ENCODE measurements at places on chromosomes 1 and 21.

DNA sequence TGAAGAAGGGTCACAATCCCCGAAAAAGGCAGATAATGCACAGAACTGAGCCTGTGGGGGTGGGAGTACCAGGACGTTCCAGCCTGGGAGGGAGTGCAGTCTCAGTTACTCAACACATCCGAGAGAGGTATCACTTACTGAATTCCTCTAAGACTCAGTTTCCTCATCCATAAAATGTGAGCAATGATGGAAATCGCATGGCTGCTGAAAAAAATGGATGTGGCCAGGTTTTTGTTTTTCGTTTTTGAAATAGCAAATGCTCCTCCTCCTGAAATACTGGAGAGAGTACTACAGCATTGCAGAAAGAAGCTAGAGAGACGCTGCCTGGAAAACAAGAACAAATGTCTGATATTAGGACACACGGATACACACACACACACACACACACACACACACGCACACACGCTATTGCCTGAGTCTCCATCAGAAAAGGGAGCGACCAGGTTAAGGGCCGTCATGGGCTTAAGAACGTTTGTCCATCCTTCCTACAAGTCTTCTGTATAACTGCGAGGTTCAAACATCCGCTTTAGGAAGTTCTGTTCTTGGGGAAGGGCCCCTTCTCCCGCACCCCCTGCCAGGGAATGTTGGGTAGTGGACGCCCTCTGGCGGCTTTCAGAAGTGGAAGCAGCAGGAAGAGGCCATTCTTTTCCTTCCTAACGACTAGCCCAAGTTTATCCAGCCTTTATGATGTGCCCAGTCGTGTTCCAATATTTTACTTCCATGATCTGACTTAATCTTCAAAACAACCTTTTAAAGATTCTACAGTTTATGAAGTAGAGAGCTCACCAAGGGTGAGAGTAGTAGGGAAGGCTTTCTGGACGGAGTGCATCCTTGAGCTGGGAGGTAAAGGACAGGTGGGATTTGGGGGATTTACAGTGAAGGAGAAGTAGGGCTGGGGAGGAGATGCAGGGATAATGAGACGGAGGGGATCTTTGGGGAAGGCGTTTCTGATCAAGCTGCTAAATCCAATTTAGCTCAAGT is 699 bp upstream of the NES start:
- no peak for DNase-seq

DNA sequence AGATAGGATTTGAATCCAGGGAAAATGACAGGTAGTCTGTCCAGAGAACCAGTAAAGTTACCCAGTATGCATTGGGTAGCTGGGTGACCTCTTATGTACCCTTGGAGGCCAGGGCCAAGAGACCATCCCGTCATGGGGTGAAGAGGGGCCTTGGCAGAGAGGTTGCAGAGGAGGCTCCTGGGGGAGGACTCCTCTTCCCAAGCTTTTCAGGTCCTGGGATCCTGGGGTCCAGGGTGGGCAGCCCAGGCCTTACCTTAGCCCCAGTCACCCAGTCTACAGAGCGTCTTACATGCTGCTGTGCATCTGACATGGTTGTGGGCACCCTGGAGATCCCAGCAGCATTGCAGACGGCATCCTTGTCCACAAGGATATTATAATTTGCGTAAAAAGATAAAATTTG is 14.0 kb downstream of the PMF1 start:
- DNase-seq: no peak

GRCh38 chr1:94993931-94994645 is 67.2 kb upstream of the CNN3 start:
- no peak for DNase-seq

- no peak for DNase-seq
Observed at GRCh38 chr1:199352351-199352750, 675.2 kb upstream of the NR5A2 start.

DNA sequence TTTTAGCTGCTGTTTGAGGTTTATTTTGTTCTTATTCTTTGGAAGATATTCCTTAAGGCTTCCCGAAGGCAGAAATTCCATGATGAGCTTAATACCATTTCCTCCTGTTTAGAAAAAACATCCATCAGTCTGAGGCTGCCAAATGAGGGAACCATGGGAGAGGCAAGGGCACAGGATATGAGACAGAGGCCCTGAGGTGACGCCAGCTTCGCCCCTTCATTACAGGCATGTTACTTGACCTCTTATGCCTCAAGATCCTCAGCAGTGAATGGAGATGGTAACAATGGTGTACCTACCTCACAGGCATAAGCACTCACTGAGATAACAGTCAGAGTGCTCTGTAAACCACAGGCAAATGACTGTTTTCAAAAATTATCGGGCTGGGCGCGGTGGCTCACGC is 93.6 kb downstream of the RAVER2 start:
- no peak for DNase-seq

- DNase-seq: no peak
Observed at GRCh38 chr1:151581921-151582320, 29.9 kb upstream of the SNX27 start.

- no peak for DNase-seq
Observed at GRCh38 chr1:95369985-95370690, 136.1 kb downstream of the RWDD3 start.

GRCh38 chr1:53066891-53067738 is 5.1 kb downstream of the PODN start:
- no peak for DNase-seq

DNA sequence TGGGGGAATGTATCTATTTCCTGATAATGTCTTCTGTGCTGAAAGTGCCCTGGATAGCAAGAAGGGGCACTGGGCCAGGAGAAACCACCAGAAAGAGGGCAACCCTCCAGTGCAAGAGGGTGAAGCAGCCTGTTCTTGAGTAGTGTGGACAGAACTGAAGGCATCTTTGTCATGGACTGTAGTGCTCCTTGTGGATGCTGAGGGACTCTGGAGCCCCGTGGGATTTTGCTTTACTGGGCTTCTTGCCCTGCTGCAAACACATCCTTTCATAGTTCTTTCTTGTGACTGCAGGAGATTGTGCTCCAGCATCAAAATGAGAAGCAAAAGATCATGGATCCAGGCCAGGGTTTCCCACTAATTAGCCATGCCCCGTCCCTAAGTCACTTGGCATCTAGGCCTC is 300.6 kb downstream of the ZNF326 start:
- DNase-seq: no peak

- DNase-seq: no peak
Observed at GRCh38 chr1:198326232-198326631, 169.4 kb downstream of the NEK7 start.

GRCh38 chr1:56345831-56346230 is 233.5 kb downstream of the PLPP3 start:
- no peak for DNase-seq

DNA sequence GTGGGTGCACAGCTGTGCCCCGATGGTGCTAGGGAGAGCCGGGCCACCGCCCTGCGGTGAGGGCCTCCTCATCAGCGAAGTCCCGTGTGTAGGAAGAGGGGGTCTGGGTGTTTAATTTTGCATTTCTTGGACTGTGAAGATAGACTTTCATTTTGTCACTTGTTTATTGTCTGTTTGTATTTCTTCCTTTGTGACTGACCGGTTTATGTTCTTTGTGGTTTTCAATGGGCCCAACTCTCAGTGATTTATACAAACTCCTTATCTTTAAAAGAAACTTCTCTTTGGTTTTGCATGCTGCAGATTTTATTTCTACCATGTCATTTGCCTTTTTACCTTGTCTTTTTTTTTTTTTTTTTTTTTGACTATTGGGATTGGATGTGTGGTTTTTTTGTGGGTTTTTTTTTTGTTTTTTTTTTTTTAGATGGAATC is 65.1 kb downstream of the COL18A1 start:
- DNase-seq: no peak

- DNase-seq: no peak
Observed at GRCh38 chr1:162709870-162710269, 77.6 kb downstream of the DDR2 start.

GRCh38 chr1:207003210-207003609 is 29.3 kb downstream of the C1orf116 start:
- no peak for DNase-seq

DNA sequence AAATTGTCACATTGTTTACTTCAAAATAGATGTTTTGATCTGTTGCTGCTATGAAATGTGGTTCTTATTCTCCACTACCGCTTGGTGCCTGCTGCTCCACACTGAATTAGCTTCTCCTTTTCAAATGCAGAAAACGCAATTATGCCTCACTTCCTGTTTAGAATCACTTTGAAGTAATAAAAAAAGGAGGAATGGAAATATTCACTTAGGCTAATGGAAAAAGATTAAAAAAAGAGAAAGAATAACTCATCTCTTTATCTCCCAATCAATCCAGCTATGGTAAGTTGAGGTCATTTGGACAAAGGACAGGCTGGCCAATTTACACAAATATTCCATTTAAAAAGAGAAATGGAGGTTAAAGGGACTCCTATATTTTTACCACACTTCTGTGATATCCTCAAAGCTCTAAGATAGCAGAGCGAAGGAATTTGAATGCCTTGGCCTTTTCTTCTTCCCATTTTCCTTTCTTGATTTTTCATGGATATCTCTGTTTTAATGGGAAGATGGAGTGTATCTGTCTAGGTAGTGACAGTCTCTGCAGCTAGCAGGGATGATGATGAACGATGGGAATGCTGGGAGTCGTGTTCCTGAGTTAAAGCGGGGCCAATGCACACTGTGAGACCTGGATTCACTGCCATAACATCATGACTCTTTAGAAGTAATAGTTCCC is 35.7 kb downstream of the RGS5 start:
- DNase-seq: no peak

- no peak for DNase-seq
Observed at GRCh38 chr1:232999956-233000625, 49.7 kb downstream of the NTPCR start.

DNA sequence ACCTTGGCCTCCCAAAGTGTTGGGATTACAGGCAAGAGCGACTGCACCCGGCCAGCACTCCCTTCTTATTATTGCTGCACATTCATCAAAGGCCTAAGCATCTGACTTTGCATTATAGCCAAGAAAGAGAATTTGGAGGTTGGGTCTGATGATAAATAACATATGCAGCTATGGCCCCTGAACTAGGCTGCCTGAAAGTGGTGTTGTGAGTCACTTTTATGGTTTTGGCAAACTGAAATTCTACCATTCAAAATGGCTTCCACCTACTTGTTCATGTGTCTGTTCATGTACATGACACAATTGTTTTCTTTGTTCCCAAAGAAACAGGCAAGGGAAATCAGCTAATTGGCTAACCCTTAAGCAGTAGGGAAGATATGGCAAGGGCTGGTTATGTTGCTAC is 25.0 kb upstream of the UAP1 start:
- DNase-seq: no peak

DNA sequence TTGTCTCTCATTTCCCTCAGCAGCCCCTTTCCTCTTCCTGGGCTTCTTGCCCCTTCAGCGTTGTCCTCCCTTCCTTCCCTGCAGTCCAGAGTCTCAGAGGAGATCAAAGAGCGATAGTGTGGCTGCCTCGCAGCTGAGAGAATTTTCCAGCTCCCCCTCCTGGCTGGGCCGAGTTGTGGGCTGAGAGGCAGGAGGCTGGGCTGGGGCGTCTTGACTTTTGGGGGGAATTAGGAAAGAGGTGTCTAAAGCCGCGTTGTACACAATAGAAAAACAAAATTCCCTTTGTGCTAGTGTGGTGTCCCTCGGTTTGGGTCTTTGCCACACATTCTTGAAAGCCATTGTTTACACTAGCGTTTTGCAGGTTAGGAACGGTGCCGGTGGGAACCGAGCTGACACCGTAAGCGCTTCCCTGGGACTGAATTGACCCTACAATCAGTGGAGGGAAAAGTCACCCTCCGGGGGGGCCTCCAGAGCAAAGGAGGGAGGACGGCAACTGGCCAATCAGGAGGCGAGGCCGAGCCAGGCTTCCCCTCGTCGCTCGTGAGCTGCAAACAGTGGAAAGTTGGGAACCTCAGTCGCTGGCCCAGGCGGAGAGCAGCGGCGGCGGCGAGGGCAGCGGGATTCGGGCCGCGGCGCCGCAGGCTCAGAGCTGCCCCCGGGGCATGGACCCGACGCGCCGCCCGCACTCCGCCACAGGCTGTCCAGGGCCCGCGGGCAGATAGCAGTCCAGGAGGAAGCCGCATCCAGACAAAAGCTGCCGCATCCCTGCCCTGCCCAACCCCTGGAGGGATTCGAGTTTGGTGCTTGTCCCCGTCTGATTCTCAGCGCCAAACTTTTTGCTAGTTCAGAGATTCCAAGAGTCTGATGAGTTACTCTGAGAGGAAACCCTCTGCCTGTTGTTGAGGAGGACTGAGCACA is at the start of gene HMCN1:
HMCN1 (plus strand) TSS at position 574 of the 918 bp plus-strand sequence. CDS start 389 bp downstream, outside the sequence.
- DNase-seq: no peak

- DNase-seq: no peak
Observed at GRCh38 chr1:77018761-77019160, 151.5 kb downstream of the ST6GALNAC5 start.

DNA sequence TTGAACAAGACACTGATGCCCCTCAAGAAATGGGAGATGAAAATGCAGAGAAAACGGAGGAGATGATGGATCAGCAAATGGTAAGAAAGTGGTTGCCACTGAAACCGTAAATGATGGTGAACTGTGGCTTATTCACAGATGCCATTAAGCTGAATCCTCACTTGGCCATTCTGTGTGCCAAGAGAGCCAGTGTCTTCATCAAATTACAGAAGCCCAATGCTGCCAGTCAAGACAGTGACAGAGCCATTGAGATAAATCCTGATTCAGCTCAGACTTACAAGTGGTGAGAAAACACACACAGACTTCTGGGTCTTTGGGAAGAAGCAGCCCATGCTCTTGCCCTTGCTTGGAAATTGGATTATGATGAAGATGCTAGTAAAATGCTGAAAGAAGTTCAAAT is 52.5 kb downstream of the NBPF6 start:
- no peak for DNase-seq

GRCh38 chr1:197909384-197909783 is 7.0 kb downstream of the C1orf53 start:
- DNase-seq: no peak

- DNase-seq: no peak
Observed at GRCh38 chr1:28417441-28417922, 47.9 kb downstream of the PHACTR4 start.

- DNase-seq: no peak
Observed at GRCh38 chr1:184972315-184973055, 1.8 kb downstream of the NIBAN1 start.
